AG08396 (cell line): ENCODE measurements at places on chromosomes 1 and 21.

- no peak for DNase-seq
Measured at GRCh38 chr21:25373126-25374082, 233.9 kb downstream of the MRPL39 start.

- peak; percentile 69 for DNase-seq
Measured at GRCh38 chr1:15684468-15685291, 560 bp downstream of the PLEKHM2 start.

GRCh38 chr1:6086762-6087376 is 41.2 kb downstream of the KCNAB2 start:
- DNase-seq: no peak

DNA sequence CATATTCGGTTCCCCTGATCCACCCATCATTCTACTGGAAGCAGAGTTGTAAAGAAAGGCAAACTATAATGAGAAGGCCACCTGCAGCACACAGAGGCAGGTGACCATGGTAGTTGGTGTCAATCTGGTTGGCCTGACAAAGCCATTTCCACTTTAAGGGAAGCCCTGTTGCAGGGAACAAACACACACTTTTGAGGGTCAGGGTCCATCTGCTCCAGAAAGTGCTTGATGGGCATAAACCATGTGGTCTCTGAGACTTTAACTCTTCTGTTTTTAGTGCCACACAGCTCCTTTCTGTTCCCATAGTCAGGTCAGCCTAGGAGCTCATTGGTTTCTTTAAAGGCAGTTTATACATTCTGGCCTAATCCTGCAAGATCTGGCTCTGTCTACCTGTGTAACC is 17.5 kb upstream of the BOLA1 start:
- DNase-seq: no peak

GRCh38 chr1:161287482-161288054 is 22.2 kb downstream of the MPZ start:
- DNase-seq: no peak

DNA sequence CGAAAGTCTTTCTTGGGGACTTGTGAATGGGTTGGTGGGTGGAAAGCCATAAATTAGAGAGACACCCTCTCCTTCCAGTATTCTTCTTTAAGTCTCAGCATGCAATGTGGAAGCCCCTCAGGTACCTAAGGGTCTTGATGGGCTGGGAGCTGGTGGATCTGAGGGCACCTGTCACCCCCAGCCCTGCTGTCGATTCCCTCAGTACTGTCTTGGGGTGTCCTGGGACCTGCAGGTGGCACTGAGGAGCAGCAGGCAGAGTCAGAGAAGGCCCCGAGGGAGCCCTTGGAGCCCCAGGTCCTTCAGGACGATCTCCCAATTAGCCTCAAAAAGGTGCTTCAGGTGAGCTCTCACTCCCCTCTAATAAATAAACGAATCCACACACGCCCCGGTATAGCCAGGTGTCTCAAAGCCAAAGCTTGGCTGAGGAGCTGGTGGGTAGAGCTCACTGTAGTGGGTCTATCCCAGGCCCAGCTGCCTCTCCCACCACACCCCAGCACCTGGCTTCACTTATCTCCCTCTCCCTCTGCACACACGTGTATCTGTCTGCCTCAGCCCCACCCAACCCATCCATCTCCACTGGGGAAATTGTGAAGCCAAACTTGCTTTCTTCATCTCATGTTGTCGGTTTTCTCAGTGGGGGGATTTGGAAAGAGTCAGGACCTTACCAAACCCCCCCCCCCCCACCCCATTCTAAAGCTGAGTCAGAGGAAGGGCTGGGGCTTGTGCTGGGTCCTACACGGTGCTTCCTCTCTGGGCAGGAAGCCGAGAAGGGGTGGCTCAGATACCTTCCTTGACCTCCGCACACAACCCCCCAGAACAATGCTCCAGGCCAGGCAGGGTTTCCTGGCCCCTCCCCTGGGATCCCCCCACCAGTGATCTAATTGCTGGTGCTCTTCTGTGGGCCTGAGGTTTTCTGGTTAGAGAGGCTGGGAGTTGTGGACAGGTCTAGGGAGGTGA is 1.6 kb downstream of the ADAM15 start:
- DNase-seq: no peak

DNA sequence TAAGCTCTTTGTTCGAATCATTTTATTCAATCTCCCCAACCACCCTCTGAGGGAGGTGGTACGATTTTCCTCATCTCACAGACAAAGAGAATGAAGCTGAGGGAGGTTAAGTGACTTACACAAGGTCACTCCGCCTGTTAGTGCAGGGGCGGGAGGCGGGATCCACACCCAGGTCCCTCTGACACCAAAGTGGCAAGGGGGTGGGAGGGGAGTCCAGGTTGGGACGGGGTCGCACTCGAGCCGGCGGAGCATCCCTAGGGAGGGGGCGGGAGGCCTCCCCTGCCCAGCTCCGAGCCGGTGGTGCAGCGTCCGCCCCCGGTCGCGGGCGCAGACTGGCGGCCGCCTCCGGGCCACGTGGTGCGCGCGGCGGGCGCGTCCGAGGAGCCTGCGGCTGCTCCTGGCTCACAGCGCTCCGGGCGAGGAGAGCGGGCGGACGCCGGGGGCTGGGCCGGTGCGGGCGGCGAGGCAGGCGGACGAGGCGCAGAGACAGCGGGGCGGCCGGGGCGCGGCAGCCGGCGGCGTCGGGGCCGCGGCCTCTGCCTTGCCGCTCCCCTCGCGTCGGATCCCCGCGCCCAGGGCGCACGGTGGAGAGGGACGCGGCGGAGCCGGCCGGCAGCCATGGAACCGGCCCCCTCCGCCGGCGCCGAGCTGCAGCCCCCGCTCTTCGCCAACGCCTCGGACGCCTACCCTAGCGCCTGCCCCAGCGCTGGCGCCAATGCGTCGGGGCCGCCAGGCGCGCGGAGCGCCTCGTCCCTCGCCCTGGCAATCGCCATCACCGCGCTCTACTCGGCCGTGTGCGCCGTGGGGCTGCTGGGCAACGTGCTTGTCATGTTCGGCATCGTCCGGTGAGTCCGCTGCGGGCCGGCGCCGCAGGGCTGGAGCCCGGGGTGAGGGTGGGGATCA is at the start of gene OPRD1:
Gene OPRD1, plus strand, starts transcription at position 405 of the 903 bp plus-strand sequence. Its CDS starts 214 bp downstream, at position 619.
- DNase-seq: no peak

GRCh38 chr1:19859876-19860275 is 22.3 kb upstream of the OTUD3 start:
- no peak for DNase-seq

DNA sequence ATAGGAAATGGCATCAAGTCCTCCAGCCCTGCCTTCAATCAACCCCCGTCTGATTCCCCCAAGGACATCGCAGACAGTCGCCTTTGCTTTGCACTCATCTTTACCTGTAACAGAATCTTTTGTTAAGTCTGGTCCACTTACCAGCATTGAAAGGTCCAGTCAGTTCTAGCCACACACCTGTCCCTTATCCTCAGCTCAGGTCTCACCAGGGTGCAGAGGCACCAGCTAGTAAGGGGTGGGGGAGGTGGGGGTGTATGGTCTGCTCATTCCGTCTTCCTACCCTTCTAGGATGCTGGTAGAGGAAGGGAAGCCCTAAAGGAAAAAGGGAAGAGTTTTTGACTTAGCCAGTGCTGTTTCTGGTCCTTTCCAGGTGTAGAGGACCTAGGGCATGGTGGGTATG is 427.7 kb downstream of the MATN1 start:
- DNase-seq: no peak

DNA sequence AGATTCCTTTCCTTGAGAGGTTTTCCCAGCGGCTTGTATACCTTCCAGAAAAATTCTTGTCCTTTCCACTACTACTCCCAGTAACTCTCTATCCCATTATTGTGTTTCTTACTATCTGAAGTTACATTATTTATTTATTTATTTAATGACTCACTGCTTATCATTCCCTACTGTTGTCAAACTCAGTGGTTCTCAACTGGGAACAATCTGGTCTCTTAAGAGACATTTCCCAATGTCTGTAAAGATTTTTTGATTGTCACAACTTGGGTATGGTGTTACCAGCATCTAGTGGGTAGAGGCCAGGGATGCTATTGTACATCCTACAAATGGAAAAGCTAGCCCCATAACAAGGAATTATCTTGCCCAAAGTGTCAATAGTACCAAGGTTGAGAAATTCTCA is 771.5 kb upstream of the ADGRL2 start:
- no peak for DNase-seq

GRCh38 chr1:150076066-150076465 is 8.5 kb downstream of the VPS45 start:
- no peak for DNase-seq
